T-helper 9 cell (primary cell): ENCODE measurements at places on chromosomes 7 and 10.
A peak's percentile ranks its signal among the peaks of the same experiment; 100 is the strongest.

DNA sequence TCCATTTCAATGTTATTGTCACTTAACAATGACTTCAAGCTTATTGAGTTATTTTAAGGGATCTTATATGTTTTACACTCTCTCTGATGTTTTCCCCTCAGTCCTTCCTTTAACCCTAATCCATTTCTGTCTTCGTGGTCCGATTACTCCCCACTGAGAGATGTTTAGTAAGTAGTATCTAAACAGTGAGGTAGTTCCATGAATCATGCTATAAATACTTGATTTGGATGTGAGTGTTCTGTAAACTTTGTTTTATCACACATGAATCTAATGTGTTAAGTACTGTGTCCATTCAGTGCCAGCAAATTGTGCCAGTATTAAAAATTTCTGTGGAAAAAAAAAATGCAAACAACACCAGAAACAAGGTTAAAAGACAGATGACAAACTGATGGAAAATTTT lies 18.6 kb downstream of the RPP30 start:
- no peak for DNase-seq

- DNase-seq: no peak
Measured at GRCh38 chr7:130695840-130696239, 9.5 kb upstream of the TSGA13 start.

GRCh38 chr10:86958116-86958900 lies at the start of gene SNCG:
TSS of gene SNCG (plus strand) at chr10:86958599. CDS start at chr10:86958698, 99 bp downstream.
- no peak for DNase-seq

- DNase-seq: no peak
Measured at GRCh38 chr10:33178026-33178755, 156.3 kb downstream of the NRP1 start.

DNA sequence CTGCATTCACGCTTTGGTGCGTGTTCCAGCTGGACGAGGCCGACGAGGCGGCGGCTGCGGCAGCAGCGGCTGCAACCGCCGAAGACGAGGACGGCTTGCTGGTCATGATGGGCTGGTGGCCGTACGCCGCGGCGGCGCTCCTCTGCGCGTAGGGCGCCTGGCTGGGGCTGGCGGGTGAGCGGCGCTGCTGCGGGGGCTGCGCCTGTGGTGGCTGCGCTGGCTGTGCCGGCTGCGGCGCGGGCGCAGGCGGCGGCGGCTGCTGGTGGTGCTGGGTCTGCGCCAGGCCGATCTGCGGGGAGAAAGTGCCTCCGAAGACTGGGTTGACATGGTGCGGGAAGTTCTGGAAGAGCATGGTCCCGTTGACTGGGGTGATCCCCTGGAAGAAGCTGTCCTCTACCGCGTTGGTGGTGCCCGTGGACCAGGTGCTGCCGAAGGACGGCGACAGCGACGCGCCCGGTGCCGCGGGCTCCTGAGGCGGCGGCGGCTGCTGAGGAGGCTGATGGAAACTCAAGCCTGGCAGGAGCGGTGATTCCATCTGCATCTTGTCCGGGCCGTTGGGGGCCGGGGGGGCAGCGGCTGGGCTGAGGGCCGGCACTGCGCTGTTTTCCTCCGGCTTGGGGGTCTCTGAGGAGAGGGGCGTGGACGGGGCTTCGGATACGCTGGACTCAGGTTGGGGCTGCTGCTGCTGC lies 51.1 kb downstream of the CPEB3 start:
- DNase-seq: peak; percentile 18

DNA sequence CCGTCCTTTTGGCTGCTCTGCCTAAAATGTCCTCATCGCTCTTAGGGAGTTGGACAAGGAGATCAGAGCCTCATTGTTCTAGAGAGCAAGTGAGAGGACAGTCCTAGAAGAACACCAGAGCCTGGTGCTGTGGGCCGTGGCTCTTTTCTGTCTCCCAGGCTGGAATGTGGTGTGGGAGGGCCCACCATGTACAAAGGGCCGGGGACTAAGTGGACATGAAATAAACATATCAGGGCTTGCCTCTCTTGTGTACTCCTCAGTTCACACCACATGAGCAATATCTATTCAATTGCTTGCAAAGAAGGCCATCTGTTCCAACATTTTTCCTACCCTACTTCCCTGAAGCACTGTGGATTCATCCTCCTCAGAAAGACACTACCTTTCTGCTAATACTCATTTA lies 510.4 kb downstream of the SUGCT start:
- DNase-seq: no peak

DNA sequence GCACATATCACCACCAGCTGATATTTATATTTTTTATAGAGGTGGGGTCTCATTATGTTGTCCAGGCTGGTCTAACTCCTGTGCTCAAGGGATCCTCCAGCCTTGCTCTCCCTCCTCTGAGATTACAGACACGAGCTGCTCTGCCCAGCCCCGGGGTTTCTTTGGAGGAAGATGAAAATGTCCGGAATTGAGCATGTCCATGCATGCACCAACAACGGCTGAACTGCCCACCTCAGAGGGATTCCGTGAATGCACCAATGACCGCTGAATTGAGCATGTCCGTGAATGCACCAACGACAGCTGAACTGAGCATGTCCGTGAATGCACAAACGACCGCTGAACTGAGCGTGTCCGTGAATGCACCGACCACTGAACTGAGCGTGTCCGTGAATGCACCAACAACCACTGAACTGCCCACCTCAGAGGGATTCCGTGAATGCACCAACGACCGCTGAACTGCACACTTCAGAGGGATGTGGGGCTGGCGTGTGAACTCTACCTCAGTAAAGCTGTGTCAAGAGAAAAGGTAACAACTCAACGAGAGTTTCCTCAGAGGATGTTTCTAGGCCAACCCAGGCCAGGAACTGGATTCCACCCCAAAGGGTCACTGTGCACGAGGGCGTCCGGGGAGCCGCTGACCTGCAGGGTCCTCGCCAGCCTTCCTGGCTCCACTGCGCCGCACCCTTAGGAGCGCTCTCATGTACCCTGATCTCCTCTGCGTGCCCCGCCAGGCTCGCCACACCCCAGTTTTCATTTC lies 34.9 kb upstream of the INPP5A start:
- no peak for DNase-seq

GRCh38 chr10:121244818-121245217 lies 353.4 kb downstream of the FGFR2 start:
- no peak for DNase-seq

GRCh38 chr10:95559896-95560277 lies 1.3 kb downstream of the SORBS1 start:
- DNase-seq: no peak

GRCh38 chr10:29804025-29804852 lies 169.5 kb upstream of the SVIL start:
- DNase-seq: no peak

DNA sequence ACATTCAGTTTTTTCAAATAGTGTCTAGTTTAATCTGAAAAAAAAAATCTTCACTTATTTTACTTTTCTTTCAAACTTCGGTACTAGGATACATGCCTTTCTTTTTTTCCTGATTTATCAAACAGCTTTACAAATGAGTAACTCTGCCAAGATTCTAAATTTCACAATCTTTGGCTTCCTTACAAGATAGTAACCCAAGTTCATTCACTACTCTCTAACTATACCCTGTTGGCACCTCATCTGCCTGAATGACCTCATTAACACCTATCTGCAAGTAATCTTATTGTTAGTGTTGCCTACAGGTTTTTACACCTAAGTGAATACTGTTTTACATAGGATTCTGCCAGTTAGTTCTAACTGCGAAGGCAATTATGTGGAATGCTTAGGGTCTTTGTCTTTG lies 159.8 kb downstream of the FOXP2 start:
- no peak for DNase-seq

DNA sequence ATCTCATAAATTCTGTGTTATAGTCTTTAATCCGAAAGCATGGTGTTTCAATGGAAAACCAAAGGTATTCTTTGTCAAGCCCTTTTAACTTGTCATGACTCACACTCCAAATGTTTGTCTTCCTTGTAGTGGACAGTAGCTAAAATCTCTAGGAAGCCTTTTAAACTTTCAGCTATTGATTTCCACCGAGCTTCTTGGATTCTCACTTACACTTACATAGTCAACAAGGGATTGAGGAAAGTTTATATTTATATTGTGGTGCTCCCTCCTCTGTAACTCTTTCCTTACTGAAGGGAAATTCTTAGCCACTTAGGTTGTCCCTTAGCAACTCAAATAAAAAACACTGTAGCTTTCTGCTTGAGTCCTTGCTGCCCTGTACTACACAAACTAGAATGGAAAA lies 31.2 kb upstream of the GPR37 start:
- no peak for DNase-seq

DNA sequence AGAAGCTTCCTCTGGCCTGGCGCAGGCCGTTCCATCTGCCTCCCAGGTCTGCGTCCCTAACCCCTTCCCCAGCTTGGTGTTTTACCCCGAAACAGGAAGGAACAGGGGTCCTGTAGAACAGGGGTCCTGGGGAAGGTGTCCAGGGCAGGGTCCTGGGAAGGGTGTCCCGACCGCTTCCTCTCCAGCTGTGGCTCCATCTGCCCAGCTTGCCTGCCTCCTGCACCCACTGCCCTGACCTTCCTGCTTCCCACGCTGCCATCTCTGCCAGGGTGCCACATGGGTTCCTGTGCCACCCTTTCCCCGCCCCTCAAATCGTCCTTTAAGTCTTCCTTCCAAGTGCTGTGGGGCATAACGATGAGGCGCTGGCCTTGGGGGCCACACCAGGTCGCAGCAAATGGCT lies 32.4 kb downstream of the WDR86 start:
- no peak for DNase-seq

DNA sequence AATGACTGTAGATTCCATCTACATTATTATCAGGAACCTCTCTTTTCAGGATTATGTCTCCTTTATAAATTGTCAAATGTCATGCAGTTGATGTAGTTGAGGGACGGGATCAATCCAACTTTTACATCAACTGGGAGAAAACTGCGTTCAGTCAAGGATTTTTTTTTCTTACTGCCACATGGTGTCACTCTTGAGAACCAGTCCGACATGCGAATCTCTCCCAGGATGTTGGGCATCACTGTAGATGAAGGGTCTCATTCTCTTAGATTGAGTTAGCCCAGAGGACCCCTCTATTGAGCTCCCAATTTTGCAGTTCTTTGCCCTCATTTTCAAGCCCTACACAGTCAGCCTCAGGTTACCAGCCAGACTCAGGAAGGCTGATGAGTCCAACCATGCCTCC lies 120.3 kb upstream of the PTPRZ1 start:
- no peak for DNase-seq

GRCh38 chr10:23314835-23315239 lies 29.8 kb downstream of the C10orf67 start:
- DNase-seq: peak; percentile 45

DNA sequence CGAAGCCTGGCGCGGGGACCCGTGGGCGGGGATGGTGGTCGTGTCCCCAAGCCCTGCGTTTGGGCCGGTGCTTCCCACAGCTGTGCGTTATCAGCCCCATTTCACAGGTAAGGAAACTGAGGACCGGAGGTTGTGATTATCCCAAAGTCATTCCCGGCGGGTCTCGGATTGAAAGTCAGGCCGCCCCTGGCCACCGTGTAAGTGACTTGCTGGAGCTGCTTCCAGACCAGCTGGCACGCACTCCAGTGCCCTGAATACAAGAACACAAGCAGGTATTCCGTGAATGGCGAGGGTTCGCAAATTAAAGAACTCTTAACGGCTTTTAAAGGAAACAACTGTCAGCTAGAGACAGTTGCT lies 675 bp upstream of the ATE1 start:
- no peak for DNase-seq

GRCh38 chr10:287814-288213 lies 152.6 kb downstream of the ZMYND11 start:
- no peak for DNase-seq

- DNase-seq: no peak
Measured at GRCh38 chr10:119821182-119821581, 51.5 kb downstream of the MCMBP start.

GRCh38 chr7:98317366-98318040 lies 36.0 kb downstream of the BRI3 start:
- no peak for DNase-seq

DNA sequence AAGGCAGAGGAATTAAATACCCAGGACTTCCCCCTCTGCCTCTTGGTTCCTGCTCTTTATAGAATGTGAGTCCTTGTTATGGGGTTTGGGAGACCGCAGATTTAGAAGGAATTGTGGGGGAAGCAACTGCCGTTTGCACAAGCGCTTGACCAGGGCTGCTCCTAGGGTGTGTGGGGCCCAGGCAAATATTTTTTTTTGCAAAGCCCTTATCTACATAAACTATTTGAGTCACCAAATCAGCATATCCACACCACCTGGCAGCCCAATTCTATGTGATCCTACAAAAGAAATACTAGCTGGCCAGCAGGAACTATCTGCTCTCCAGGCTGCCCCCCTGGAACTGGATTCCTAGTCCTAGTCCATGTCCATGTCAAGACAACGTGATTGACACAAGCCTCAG lies 33.4 kb upstream of the YAE1 start:
- DNase-seq: no peak

GRCh38 chr10:6877722-6878392 lies 297.8 kb upstream of the PRKCQ start:
- no peak for DNase-seq

GRCh38 chr7:131226514-131226865 lies 101.2 kb upstream of the MKLN1 start:
- DNase-seq: no peak

- no peak for DNase-seq
Measured at GRCh38 chr10:130764651-130765050, 546.9 kb downstream of the TCERG1L start.

- DNase-seq: no peak
Measured at GRCh38 chr7:151551820-151552219, 32.1 kb upstream of the RHEB start.

- DNase-seq: no peak
Measured at GRCh38 chr7:15685358-15686294, 857 bp downstream of the MEOX2 start.

DNA sequence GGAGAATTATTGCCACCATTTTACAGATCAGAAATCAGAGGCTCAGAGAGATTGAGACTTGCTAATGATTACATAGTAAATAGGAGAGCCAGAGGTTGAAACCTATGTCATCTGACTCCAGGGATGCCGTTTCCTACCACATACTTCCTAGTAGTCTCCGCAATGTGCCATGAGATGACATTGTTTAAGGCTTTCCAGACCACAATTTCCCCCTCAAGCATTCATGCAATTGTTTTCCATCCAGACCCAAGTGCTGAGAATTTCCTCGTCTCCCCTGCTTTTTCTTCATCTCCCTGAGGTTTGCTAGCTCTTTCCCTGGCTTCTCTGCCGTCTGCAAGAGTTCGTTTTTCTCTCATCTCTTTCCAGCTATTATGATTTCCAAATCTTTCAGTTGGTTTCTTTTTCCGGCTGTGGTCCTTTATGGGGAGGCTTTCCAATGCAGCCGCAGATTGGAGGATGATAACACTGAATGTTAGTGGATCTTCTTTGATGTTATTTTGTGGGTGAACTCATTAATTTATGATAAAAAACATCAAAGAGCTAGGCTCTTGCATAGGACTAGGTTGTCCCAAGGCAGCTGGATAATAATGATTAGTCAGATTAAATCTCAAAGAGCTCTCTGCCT lies 6.9 kb upstream of the GOLGA7B start:
- DNase-seq: no peak

- DNase-seq: no peak
Measured at GRCh38 chr7:18344536-18344935, 151.0 kb upstream of the HDAC9 start.

- DNase-seq: no peak
Measured at GRCh38 chr7:20713792-20714191, 72.9 kb downstream of the SP8 start.

- no peak for DNase-seq
Measured at GRCh38 chr10:74852381-74852780, 26.0 kb downstream of the KAT6B start.
